ENCODE measurements at places on chromosomes 3 and 15.
A peak's percentile ranks its signal among the peaks of the same experiment; 100 is the strongest.

- no peak for DNase-seq
These were observed 64.0 kb upstream of the CDAN1 start for GRCh38 chr15:42800731-42801474.

DNA sequence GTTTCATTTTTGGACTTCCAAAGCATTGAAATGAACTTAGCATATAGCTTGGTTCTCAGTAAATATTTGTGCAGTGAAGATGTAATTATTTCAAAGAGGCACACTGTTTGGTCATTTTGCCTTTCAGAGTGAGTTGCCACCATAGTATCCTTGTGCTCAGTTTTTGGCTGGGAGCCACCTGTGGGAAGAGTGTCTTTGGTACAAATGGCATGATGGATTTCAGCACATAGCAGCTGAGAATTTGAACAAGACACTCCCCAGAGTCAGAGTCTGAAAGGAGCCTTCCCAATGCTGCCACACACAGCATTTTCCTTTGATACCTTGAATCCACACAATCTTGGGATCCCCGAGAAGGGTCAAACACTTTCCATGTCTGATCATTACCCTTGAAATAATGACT, 897.2 kb upstream of the ARPP21 start:
- DNase-seq, result no peak

- no peak for DNase-seq
These were observed 42.7 kb downstream of the STT3B start for GRCh38 chr3:31575448-31575847.

GRCh38 chr3:140233702-140234101, 298.7 kb downstream of the CLSTN2 start:
- no peak for DNase-seq

- no peak for DNase-seq
These were observed 15.1 kb upstream of the BNIP2 start for GRCh38 chr15:59703979-59704796.

GRCh38 chr3:19539518-19540392, 391.4 kb downstream of the KCNH8 start:
- no peak for DNase-seq

GRCh38 chr3:179113903-179114302, 34.3 kb upstream of the PIK3CA start:
- no peak for DNase-seq

GRCh38 chr15:60255390-60255789, 142.4 kb downstream of the ANXA2 start:
- no peak for DNase-seq

GRCh38 chr3:186871403-186871924, 29.0 kb downstream of the ADIPOQ start:
- DNase-seq, result no peak

- DNase-seq, result peak; percentile 27
These were observed 74.7 kb downstream of the RASA2 start for GRCh38 chr3:141561426-141562034.

- no peak for DNase-seq
These were observed at the start of gene PRICKLE2 for GRCh38 chr3:64224826-64225610. Gene PRICKLE2, minus strand, starts transcription at chr3:64225466. Its CDS starts 26,539 bp downstream, at chr3:64198927.

DNA sequence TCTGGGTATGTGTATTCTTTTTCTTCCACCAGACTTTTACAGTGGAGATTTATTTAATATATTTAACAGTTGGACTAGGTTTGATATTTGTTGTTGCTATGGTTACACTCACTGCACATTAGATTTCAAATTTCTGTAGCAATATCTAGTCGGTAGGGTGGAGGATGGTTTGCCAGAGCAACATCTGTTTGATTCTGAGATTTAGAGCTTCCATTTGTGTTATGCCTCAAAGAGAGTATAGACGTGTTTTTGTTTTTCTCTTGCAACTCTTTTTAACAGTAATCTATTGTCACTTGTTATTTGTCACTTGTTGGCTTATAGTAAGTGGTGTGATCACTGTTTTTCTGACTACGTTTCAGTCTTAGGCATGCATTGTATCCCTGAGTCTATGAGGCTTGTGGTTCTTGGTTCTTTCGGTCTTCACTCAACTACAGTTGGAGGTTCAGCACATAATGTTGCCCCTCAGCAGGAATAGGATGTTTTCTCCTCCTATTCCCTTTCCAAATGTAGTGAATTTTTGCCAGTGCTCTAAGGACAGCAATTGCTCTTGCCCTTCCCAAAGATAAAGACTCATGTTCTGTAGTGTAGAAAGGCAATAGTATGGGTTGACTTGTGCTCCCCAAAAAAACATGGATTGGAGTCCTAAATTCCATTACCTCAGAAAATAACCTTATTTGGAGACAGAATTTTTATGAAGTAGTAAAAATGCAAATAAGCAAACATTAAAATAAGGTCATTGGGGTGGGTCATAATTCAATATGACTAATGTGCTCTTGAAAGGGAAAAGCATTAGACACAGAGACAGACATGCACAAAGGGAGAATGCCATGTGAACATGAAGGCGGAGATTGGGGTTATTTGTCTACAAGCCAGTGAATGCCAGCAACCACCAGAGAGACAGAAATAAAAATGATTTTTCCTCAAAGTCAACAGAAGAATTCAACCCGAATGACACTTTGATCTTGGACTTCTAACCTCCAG, 692.1 kb downstream of the DIPK2A start:
- no peak for DNase-seq

DNA sequence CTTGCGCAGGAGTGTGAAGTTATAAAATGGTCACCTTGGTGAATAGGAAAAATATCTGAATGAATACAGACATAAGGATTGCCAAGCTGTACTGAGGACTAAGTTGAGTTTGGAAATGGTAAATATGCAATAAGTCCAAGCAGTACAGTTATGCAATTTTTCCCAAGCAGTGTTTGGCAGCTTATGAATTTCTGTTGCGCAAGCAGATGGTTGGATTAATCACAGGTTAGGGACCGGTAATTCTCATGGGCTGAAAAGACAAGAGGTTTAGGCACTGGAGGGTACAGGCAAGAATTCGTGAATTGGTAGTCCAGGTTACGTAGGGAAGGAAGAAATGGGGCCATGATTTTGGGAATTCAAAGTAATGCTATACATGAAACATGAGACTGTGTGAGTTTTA, 210.3 kb downstream of the RAP2B start:
- DNase-seq, result no peak

- DNase-seq, result no peak
These were observed 122.5 kb upstream of the SPRED1 start for GRCh38 chr15:38130205-38130567.

- DNase-seq, result no peak
These were observed 16.9 kb downstream of the TKT start for GRCh38 chr3:53238886-53239285.

GRCh38 chr3:50201573-50202315, 3.3 kb upstream of the SLC38A3 start:
- no peak for DNase-seq

DNA sequence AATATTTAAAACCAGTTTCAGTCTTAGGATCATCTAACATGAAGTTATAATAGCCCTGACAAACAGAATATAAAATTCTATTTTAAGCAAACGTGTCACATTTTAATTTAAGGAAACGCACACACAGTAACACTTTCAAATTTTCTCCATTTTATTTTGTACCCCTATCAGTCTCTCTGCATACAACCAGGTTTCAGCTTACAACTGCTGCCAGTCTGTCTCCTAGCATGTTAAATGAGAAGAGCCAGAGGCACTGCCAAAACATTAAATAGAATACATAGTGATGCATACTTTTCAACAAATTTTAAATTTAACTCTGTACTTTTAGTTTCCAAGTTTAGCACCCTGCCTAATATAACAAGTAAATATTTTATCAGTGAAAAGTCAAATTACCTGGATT, 60.8 kb downstream of the UACA start:
- no peak for DNase-seq

GRCh38 chr15:63291507-63291906, 14.1 kb downstream of the APH1B start:
- DNase-seq, result no peak

- no peak for DNase-seq
These were observed 32.1 kb upstream of the PCSK6 start for GRCh38 chr15:101521591-101521990.

- DNase-seq, result no peak
These were observed 554.1 kb downstream of the SI start for GRCh38 chr3:164524201-164524600.

DNA sequence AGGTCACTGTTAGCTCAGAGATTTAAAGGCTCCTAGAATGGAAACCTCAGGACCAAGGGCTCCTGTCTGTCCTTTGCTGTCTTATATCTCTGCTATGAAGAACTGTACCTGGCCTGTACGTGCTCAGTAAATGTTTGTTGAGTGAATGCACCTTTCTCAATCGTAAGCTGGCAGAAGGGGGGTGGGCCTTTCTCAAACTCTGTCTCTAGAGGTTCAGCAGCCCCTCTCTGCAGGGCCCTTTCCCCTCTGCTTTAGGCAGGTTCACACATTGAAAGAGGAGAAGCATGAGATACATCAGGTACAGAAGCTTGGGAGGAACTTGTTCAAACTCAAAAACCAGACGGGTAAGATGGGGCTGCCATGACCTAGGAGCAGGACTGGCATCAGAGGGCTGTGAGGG, 155.6 kb downstream of the GOLGA6L4 start:
- no peak for DNase-seq

- no peak for DNase-seq
These were observed 6.6 kb upstream of the RAB11A start for GRCh38 chr15:65862682-65863081.

All from NCI-H2029 (cell line).